Activated CD4-positive, alpha-beta T cell treated with anti-CD3 and anti-CD28 coated beads for 1 hour (primary cell): ENCODE measurements at places on chromosomes 1 and 21.

DNA sequence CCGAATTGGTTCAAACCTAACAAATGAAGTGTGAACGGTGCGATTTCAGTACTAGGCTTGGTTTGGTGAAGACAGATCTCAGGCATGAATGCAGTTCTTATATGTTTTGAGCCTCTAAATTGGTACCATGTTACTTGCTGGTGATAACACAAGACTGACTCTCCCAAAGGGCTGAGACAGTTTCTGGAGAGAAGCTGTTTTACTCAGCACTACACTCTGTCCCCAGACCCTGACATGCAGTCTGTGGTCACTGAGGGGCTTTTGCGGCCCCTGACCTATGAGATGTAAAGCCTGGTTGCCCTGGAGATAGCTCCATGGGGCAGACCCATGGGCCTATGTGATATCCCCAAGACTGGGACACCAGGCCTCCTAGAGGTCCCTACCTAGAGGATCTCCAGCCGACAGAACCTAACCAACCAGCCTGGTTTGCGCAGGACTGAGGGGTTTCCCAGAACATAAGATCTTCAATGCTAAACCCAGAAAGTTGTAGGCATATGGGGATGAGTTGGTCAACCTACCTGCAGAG lies 19.4 kb upstream of the FOXE3 start:
- DNase-seq, result no peak

DNA sequence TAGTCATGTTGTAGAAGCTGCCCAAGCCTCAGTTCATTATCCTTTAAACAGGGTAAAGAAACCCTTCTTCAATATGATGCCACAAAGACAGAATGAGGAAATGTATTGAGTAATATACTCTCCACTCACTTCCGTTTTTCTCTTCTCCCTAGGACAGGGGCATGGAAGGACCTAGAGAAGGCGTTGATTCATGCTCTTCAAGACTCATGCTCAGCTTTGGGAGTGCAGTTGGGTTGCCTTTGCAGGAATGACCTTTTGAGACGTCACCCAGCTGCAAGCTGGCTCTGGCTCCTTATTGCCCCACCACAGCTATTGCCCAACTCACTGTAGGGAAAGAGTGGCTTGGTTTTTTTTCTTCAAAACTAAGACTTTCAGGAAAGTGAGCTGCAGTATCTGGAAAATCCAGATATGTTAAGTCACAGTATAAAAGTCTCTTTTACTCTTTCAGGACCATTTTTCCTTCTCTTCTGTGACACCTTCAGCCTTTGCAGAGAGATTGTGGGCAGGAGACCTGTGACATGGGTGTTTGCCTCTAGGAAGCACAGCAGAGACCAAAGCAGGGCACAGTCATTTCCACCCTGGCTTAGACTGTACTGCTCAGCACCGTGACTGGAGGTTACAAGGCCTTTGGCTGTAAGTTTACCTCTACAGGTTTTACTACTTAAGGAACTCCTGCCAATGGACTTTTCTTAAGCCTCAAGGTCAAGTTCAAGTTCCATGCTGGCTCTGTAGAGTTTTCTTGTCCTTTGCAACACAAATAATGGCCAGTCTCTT lies 39.5 kb downstream of the XCL2 start:
- DNase-seq, result no peak

DNA sequence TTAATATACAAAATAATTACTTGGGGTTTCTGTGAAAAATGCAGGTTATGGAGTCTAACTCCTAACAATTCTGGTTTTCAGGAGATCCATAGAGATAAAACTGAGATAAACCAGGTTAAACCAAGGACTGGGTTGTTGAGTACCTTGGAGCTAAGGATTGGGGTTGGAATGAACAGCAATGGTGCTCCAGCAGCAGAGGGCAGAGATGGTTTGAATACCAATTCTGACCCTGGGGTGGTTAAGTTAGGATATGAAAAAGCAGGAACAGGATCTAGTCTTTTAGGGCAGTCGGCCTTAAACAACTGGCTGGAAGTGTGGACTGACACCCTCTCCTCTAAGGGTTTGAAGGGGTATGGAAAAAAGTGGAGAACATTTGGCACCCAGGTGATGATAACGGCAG lies 53.0 kb downstream of the UROD start:
- no peak for DNase-seq

GRCh38 chr1:229714964-229715603 lies 89.0 kb downstream of the URB2 start:
- no peak for DNase-seq

- DNase-seq, result no peak
Measured at GRCh38 chr1:2018217-2019171, 651 bp upstream of the GABRD start.

DNA sequence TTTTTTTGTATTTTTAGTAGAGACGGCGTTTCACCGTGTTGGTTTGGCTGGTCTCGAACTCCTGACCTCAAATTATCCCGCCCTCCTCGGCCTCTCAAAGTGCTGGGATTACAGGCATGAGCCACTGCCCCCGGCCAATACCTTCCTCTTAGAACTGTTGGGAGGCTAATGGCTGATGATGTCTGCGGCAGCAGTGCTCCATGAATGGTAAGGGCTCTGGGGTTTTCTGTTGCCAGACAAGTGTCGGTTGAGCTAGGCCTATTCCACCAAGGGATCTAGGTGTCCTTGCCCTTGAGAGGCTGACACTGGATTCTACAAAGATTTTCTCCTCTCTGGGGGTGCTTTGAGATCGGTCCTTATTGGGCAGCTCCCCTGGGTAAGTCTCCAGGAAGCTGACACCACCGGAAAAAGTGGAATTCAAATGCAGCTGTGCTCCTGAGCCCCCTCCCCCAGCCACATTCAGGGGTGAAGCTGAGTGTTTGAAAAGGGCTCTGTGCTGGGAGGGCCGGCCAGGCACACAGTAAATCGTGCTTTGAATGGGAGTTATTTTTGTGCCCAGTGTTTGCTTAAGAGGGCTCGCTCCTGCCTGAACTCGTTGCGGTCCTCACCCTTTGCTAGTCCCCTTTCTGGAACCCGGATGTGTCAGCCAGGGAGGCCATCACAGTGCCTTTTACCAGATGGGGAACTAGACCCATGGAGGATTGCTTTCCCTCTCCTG lies 5.2 kb downstream of the SOX13 start:
- DNase-seq, result no peak

DNA sequence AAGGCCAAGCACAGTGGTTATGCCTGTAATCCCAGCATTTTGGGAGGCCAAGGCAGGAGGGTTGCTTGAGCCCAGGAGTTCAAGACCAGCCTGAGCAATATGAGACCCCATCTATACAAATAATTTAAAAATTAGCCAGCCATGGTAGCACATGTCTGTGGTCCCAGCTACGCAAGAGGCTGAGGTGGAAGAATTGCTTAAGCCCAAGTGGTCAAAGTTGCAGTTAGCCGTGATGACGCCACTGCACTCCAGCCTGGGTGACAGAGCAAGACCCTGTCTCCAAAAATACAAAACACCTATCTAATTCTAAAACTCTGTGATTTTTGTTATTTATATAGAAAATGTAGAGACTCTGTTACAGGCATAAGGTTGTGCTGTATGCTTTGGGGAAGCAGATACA lies 44.2 kb upstream of the ZYG11A start:
- no peak for DNase-seq

GRCh38 chr1:119681560-119681959 lies 30.2 kb upstream of the PHGDH start:
- no peak for DNase-seq

- DNase-seq, result no peak
Measured at GRCh38 chr1:152622803-152623202, at the start of gene LCE3A. Gene LCE3A (minus strand): TSS chr1:152623103. CDS start chr1:152623103, 0 bp downstream.

DNA sequence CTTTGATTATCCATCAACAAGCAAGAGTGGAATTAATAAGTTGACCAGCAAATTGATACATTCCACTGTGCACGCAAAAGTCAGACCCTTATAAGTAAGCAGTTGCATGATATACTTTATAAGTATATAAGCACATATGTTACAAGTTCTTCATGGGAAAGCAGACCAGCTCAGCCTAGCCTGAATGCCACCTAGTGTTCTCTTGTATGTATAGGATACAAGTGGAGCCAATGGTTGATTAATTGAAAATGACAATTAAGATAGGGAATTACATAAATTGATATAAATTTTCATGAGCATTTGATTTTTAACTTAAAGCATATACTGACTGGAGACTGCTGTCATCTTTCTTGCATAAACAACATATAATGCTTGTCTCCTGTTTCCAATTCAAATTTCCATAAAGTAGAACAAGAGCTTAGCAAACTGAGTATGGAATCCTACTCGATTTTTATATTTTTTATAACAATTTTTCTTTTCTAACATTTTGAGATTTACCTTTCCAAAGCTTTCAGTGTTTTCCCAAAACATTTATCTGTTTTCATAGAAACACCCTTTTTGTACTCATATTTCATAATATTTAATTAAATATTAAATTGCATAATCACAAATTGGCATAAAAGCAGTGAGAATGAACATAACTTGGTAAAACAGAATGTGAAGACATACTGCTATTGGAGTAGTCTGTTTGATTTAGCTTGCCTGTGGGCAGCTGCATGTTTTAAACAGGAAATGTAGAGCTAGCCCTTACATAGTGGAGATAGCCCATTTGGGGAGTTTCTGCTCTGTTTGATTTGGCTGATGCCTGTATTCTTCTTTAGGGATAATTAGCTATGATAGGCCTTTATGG lies 62.8 kb downstream of the MAGI3 start:
- no peak for DNase-seq

DNA sequence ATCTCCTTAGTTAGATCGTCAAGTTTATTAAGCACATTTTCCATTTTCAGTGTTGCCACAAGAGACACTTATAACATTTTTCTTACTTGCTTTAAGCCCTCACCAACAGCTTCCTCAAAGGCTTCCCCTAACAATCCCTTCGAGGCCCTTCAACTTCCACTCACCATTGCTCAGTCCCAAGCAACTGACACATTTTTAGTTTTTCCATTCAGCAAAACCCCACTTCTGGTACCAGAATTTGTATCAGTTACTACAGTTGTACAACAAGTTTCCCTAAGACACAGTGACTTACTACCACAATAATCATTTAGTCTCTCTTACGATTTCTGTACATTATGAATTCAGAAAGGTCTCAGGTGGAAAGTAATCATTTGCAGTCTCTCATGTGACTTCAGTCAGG lies 276.8 kb upstream of the PKN2 start:
- no peak for DNase-seq

- no peak for DNase-seq
Measured at GRCh38 chr21:29290240-29290639, 8.5 kb upstream of the BACH1 start.

DNA sequence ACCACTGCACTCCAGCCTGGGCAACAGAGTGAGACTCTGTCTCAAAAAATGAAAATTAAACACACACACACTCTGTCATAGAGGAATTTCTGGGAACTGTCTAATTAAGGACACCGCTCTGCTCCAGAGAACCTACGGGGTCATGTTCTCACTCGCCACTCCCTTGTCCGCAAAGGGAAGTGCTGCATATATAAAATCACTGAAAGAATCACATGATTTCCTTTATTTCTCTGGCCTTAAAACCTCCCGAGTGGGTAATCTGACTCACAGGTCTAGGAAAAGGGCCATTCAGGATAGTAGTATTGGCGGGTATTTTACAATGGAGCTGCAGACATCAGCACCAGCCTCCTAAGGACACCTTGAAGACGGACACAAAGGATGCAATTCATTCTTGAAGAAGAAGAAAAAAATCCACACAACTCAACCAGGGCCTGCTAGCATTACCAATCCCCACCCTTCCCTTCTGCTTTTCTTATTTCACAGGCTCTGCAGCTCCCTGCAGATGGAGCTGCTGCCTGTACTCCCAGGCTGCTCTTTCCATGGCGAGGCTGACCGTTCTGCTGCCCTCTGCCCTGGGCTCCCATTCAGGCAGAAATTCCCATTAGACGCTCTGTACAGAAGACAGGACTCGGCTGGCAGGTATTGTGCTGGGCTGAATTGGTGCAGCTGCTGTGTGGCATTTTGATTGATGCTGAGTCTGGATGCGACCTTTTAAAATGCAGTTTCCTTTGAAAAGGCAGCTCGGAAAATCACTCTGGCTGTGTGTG lies 53.3 kb upstream of the FAM89A start:
- DNase-seq, result no peak

DNA sequence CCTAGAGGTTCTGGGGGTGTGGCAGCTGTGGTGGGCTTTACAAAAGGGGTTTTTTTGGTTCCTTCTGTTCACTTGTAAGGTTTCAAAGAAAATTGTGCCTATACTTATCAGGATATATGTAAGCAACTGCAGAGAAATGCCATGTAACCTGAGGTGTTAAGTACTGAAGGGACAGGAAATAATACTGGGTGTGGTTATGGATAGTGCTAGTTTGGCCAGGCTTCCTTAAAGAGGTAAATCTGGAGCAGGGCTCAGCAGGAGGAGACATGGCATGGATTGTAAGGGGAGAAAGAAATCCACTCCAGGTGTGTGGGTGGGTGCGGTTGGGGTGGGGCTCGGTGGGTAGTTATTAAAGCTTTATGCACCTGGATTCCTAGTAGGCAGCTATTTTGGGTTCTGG lies 28.3 kb downstream of the KIRREL1 start:
- no peak for DNase-seq

DNA sequence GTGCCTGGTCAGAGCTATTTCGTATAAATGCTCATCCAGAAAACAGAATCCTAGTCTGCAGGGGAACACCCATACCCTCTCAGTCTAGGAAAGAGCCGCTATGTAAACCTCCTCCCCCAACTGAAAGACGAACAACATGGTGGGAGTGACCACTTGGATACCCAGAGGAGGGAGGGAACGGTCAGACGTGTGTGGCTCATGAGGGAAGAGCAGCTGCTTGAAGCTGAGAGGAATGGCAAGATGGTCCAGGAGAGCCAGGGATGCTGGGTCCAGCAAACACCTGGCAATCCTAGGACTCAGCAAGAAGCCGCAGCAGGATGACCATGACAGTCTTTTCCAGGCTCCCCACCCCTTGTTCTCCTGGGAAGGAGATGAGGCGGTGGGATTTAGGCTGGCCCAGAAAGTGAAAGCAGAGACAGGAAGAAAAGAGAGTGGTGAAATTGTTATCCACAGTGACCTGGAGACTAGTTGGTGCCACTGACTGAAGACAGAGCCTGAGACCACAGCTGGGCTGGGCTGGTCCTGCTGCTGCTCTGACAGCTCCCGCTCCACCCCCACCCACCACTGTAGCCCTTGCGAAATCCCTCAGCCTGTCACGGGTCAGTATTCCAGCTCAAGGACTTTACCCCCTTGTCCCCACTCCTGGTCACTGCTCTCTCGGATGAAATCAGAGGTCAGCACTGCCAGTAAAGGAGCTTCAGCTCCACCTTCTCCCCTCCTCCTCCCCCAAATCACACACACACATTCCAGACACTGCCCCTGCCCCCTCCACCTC lies 3.6 kb downstream of the CERS2 start:
- no peak for DNase-seq
